T-helper 2 cell treated with Interferon-gamma antibody and Interleukin-4, amounts not matched to agents 5 μg/mL and 100 μg/mL, for 36 hours (primary cell): ENCODE measurements at places on chromosomes 5 and 9.

GRCh38 chr9:69460012-69460411 lies 135.0 kb downstream of the ENTREP1 start:
- DNase-seq, result no peak

GRCh38 chr9:98430535-98431292 lies 175.3 kb upstream of the TBC1D2 start:
- no peak for DNase-seq

- no peak for DNase-seq
Observed at GRCh38 chr5:134133188-134133994, 18.9 kb downstream of the TCF7 start.

DNA sequence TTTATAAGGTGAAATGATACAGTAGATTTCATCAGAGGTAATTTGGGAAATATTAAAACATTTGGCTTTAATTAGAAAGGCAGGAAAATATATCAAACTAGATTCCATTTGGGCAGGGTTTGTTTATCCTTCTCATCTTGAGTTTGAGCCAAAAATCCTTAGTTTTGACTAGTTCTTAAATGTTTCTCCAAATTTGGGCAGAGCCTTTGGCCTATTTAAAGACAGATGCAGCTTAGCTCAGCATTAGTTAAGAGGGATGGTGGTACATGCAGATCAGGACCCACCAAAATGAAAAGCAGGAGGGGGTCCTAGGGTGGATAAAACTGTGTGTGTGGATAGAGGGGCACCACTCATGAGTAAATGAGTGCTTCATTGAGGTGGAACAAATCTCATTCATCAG lies 20.3 kb upstream of the ARRDC3 start:
- DNase-seq, result no peak

- no peak for DNase-seq
Observed at GRCh38 chr5:1513326-1514026, 10.3 kb downstream of the LPCAT1 start.

DNA sequence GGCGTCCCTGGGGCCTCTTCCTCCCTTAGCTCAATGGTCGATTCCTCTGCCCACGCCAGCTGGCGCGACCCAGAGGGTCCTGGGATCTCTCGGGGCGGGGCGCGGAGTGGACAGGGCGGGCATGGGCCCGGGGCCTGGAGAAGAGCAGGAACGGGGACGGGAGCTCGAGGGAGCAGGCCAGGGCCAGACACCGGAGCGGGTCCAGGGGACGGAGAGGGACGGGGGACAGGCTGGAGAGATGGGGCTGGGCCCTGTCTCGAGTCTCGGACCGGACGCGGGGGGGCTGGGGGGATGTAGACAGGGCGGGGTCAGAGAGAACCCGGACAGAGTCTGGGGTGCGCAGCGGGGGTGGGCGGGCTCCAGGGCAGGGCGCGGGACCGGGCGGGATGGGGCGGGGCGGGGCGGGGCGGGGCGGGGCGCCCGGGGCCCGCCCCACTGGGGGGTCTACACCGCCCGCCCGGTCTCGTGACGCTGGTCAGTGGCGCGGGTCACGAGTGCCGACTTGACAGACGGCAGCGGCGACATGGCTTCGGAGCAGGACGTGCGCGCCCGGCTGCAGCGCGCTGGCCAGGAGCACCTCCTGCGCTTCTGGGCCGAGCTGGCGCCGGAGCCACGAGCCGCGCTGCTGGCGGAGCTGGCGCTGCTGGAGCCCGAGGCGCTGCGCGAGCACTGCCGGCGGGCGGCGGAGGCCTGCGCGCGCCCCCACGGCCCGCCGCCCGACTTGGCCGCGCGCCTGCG lies at the start of gene UAP1L1:
Gene UAP1L1 (plus strand): TSS at position 508 of the 738 bp plus-strand sequence. CDS start 16 bp downstream, at position 524.
- peak; percentile 69 for DNase-seq

DNA sequence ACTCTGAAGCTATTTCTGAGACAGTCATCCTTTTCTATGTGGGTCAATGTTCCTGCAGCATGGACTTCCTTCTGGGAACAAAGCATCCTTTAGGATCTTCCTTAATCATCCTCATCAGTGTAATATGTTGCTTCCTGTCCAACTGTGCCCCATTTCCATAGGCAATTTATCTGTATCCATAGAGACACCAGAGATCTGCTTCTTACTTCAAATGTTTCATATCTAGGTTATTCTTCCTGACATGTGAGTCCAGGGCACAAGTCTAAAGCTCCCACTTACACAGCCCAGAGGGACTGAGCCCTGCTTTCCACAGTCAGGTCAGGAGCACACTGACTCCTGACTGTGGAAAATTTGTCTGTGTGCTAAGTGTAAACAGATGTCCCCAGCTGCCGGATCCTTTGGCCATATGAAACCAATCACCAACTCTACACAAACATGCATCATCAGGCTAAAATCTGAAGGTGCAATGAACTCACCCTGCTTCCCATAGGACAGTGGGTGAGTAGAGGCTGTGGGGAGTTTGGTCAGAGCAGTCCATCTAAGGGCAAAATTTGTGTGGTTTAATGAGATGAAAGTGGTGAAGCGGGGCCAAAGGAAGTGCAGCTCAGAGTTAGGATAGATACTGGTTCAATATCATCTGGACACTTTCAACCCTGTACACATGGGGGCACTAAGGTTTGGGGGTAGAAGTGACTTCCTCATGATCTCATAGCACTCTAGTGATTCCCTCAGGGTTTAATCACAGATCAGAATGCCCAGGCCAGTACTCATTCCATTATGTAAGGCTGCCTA lies 85.2 kb upstream of the TNC start:
- DNase-seq, result no peak

- no peak for DNase-seq
Observed at GRCh38 chr9:111250875-111251842, 78.9 kb downstream of the OR2K2 start.

GRCh38 chr9:113536166-113536482 lies 72.6 kb downstream of the RGS3 start:
- no peak for DNase-seq

- no peak for DNase-seq
Observed at GRCh38 chr9:77833561-77834429, 185.7 kb upstream of the GNA14 start.

- DNase-seq, result no peak
Observed at GRCh38 chr9:134343637-134344036, 17.4 kb downstream of the RXRA start.

DNA sequence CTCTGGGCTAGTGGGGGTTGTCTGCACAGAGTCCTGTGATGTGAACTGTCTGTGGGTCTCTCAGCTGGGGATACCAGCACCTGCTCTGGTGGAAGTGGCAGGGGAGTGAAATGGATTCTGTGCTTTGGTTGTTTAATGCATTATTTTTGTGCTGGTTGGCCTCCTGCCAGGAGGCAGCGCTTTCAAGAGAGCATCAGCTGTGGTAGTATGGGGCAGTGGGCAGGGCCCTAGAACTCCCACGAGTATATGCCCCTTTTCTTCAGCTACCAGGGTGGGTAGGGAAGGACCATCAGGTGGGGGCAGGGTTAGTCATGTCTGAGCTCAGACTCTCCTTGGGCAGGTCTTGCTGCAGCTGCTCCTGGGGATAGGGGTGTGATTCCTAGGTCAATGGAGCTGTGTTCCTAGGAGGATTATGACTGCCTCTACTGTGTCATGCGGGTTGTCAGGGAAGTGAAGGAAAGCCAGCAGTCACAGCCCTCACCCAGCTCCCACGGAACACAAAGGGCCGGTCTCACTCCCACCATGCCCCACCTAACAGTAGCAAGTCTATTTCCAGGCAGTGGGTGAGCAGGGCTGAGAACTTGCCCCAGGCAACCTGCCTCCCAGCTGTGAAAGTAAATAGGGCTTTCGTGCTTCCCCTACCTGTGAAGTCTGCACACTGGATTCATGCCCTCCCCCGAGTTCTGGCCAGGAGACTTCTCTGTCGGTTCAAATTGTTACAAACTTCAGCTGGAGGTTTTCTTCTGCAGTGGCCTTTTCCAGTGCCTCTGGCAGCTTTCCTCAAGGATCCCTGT lies 25.7 kb upstream of the FAM81B start:
- DNase-seq, result no peak

GRCh38 chr5:113271745-113272454 lies 162.9 kb downstream of the TSSK1B start:
- no peak for DNase-seq

DNA sequence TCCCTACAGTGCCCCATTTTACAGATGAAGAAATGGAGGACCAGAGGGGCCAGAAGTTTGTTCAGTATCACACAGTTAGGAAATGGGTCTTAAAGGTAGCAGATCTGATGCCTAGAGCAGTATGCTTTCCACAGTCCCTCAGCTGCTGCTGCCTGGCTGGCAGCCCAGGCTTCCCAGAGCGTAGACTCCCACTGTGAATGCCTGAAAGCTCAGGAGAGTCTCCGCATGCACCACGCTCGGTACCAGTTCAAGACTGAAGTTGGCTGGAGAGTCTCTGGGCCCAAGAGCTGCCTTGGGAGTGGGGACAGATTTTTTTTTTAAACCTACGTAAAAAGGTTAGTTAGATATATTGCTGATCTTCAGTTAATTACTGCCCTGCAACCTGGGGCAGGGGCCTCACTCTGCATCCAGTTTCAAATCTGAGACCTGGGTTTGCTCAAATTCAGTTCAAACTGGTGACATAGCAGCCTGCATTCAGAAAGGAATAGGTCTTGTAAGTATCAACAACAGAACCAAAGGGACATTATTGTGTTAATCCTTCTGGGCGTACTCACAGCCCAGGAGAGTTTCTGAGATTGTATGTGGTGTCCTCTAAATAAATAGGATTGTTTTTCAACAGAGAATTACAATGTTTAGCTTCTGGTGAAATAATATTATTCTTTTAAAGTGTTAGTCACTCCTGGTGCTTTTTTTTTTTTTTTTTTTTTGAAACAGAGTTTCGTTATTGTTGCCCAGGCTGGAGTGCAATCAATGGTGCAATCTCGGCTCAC lies 8.3 kb downstream of the NANS start:
- no peak for DNase-seq

- DNase-seq, result no peak
Observed at GRCh38 chr9:34363619-34364351, 12.9 kb downstream of the MYORG start.

DNA sequence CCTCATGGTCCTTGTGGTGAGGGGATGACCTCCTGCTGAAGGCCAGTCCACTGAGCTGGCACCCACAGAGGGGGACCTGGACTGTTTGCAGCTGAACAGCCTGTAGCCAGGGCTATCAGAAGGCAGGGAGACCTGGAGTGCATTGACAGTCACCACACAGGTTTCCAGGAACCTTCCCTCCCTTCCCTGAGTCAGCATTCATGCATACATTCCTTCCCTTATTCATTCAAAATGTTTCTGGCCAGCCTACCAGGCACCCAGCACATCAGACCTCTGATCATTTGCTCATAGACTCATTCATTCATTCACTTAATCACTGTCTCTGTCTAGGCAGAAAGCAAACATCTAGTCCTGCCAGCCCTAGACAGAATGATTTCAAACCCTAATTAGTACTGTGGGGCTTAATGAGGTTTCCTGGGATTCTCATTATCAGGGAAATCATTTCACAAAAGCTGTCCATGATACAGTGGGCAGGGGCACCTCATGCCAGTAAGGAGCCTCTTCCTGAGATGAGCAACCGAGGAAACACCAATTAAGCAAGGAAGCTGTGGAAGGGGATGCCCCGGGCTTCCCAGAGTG lies 110.1 kb upstream of the PPP1R26 start:
- no peak for DNase-seq

DNA sequence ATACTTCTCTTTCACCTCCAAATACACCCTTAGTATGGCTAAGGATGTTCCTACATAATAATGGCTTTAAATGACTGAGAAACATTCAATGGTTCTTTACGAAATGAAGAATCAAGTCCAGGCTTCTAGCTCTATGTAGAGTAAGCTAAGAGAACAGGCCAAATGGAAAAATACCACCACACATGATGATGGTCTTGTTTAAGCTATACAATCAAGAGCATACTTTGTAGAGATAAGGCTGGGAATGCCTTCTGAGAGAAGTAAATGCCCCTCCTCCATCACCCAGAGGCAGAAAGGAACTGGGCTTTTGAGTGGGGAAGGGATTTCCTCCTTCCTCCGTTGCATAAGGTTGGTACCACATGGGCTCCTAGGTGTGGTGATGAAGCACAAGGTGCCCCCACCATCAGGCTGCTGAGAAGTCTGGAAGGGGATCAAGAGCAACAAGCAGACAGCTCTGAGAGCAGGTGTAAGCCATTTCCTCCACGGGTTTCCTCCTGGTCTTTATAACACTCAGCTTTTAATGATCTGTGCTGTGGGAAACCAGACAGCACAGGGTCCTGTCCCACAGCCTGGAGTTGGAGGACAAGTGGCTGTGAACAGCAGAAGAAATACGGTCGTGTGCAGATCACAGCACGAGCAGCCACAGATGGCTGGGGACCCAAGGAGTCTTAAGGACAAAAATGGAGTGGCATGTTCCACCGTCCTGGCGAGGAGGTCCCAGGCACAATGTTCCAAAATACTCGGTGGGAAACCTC lies 396.9 kb downstream of the CTNND2 start:
- DNase-seq, result no peak

DNA sequence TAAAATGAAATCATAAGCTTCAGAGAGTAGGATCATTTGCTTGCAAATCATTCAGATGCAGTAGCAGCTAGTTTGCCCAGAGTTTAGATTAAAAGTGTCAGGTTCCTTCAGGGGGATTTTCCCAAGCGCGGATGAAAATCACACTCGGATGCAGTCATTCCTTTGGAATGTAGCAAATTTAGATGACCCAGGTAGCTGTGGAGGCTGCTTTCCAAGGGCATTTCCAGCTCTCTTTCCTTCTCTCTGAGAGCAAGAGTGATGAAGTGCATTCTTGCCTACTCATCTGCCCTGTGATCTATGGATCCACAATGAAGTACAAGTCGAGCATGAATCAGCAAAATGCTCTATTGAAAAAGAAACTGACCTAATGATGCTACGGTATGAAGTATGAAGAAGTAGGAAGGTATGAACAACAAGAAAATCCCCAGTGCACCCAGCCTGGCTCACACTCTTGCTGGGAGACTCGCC lies 200.2 kb downstream of the PLK2 start:
- no peak for DNase-seq

DNA sequence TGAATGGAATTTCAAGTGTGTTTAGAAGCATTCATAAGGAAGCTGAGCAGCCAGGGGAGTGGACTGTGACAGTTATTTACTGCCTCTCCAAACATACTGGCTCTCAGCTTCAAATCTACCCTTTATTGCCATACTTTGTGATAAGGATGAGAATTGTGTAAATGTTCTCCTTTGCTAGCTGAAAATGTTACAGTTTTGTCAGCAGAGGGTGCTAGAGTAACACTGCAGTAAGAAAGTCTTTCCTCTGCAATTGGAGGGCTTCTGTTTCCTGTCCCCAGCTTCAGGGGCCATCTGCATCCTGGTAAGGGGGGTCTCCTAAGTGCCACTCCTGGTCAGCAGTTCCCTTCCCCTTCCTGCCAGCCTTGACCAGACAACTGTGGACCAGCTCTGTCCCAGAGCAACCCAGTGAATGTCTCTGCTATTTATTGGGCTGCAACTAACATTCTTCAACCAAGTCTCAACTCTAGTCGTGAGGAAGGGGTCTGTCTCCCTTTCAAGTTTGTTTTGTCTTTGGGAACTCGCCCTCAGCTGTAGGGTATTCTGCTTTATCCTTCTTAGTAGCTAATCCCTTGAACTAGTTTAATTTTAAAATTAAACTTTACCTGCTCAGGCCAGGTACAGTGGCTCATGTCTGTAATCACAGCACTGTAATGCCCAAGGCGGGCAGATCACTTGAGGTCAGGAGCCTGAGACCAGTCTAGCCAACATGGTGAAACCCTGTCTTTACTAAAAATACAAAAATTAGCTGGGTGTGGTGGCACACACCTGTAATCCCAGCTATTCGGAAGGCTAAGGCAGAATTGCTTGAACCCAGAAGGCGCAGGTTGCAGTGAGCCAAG lies 45.3 kb downstream of the RAPGEF6 start:
- no peak for DNase-seq

GRCh38 chr5:139190125-139190524 lies 8.0 kb downstream of the SIL1 start:
- no peak for DNase-seq
